Activated CD4-positive, alpha-beta T cell treated with anti-CD3 and anti-CD28 coated beads, Interleukin-2, amount 50 U/mL, for 16 hours (primary cell): ENCODE measurements at places on chromosomes 6 and 20.

- DNase-seq = no peak
Observed at GRCh38 chr20:44038681-44039123, 124.0 kb downstream of the TOX2 start.

DNA sequence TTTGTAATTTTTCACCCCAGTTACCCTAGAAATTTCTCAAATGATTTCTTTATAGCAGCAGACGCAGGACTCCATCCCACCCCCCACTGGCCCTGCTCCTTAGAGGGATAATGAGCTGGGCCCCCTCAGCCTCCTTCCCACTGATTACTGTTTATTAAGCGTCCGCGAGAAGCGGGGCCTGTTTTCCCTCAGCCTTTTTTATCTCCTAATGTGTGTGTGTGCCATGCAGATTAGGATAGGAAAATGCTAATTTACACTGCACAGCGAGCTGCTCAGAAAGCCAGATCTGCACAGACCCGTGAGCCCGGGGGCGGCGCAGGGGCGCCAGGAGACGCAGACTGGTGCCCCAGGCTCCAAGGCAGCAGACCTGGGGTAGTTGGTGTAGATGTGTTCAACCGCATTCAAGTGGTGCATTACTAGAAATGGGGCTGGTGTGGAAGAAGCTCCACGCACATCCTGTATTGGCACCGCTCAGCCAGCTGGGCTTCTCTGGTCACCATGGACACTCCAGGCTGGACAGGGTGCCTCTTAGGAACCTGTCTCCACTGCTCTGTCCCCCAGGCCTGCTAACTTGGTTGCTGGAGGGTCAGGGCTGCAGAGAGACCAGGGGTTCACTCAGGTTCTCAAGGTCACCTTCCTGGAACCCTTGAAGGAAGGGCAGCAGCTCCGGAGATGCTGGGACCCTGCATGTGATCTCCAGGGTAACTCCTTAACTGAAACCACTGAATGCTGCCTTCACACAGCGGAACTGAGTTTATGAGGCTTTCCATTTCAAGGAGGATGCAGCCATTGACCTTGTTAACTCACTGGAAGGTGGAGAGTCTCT lies 256.3 kb downstream of the ERMARD start:
- DNase-seq = no peak

DNA sequence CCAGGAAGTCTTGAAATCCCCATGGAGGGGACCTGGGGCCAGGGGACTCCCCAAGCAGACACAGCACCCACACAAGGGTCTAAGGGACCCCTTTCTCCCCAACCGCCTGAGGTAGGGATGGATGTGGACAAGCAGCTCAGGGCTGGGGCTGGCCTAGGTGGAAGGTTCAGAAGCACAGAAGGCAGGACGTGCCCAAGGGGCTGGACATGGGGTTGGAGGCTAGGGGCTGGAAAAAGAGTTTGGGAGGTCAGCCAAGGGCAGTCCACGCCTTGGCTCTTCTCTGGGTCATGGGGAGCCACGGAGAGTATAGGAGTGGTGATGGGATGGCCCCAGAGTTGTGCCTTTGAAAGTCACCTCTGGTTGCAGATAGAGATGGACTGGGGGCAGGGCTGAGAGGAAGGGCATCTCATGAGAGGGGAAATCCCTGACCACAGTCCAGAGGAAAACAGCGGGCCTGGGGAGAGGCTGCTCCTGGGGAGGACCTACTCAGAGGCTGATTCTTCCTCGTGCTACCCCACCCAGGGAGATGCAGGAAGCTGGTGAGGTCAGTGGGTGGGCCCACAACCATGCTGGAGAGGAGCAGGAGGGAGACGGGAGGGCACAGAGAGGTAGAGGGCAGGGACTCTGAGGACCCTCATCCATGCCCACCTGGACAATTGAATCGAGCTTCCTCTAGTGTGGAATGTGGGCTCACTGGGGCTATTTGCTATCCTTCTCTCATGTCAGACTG lies 2.5 kb upstream of the HSPA12B start:
- no peak for DNase-seq

DNA sequence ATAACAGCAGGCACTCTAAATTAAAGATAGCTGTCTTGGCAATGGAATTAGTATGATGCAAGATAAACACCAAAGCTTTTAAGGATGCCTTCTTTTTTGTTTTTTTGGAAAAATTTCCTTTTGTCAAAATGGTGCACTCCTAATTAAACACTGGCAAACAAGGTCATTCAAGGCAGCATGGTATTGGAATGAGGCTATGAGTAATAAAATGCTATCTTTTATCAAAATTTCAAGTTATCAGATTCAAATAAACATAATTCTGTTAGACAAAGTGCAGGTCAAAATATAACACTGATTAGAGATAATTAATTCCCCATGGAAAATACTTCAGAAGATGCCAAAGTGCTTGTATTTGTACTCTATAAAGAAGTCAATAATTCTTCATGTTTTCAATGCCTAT lies 514.1 kb downstream of the TENT5A start:
- DNase-seq = no peak

GRCh38 chr6:3388786-3389185 lies 68.1 kb downstream of the SLC22A23 start:
- DNase-seq = no peak

GRCh38 chr6:109073344-109074132 lies 21.1 kb downstream of the SESN1 start:
- peak; percentile 63 for DNase-seq

DNA sequence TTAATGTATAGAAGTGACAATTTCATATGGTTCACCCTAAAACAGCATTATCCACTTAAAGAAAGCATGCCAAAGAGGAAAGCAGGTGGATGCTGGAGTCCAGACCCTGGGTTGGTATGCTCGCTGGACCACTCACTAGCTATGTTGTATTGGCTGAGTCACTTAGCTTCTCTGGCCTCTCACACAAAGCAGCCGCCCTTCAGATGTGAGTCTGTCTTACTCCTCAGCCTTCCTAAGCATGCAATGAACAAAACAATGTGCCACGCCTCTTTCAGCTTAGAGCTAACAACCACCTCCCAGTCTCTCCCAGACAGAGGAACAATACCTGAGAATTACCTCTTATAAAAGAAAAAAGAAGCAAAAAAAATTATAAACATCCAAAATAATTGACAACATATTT lies 29.4 kb downstream of the SIM1 start:
- DNase-seq = no peak

DNA sequence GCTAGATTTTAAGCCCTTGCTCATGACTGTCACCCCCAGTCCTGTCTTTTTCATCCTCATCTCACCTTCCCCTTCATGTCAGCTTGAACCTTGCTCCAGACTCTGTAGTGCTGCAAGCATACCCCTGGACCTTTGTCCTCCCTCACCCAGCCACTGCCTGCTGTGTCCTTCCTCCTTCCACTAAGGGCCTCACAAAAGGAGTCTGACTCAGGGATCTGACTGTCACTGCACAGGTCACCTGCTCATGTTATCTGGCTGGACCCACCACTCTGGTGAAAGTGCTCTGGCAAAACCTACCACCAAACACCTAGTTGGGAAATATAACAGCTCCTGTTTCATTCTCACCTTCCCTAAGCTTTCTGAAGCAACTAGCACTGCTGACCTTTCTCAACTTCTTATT lies 151.4 kb downstream of the INSM1 start:
- no peak for DNase-seq

DNA sequence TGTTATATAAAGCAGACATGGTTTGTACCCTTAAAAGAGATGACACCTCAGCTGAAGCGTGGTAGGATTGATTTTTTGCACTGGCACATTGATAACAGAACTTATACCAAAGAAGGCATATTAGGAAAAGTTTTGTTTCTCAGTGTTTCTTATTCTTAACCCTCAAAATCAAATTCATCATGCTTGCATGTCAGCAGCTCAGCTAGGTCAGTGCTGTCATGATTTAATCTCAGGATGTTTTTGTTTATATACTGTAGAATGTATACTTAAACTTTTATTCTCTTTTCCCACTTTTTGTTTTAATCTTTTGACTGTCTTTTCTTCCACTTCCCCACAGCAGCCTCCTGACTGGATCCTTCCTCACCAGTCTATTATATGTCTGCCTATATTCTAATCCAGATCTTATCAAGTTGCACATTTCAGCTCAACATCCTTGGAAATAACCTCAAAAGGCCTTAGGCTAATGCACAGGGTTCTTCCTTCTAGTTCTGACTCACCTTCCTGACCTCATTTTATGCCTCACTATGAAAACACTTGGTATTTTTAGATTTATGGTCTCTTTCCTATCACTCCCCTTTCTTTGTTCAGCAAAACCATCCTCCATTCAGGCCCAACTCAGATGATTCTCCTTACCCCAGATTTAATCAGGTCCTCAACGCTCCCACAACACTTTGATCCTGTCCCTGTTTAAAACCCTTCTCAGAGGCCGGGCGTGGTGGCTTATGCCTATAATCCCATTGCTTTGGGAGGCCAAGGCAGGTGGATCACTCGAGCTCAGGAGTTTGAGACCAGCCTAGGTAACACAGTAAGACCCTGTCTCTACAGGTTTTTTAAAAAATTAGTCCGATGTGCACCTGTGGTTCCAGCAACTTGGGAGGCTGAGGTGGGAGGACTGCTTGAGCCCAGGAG lies 7.2 kb downstream of the HEBP2 start:
- DNase-seq = peak; percentile 77

GRCh38 chr6:70666706-70667105 lies 977 bp upstream of the SMAP1 start:
- DNase-seq = no peak

- no peak for DNase-seq
Observed at GRCh38 chr6:157440171-157440570, 59.2 kb downstream of the ZDHHC14 start.

DNA sequence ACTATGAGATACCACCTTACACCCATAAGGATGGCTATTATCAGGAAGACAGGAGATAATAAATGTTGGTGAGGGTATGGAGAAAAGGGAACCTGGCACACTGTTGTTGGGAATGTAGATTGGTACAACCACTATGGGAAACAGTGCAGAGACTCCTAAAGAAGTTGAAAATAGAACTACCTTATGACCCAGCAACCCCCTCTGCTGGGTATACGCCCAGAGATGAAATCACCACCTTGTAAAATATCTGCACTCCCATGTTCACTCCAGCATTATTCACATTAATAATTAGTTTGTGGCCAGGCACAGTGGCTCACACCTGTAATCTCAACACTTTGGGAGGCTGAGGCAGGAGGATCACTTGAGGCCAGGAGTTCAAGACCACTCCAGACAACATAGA lies 26.8 kb downstream of the ZBTB9 start:
- DNase-seq = no peak

DNA sequence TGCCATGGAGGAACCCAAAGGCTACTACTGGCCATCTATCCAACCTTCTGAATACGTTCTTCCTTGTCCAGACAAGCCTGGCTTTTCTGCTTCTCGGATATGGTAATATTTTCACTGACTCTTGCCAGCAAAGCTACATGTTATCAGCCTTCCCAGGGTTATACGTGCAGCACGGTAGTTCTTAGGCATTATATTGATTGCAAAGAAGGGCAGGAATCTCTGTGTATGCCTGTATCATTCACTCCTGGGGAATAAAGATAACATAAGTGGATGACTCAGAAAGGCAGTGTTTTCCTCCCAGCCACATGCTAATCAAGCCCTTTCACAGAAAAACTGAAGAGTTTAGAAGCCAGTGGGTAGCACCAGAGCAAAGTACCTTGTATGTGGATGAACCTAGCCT lies 98.7 kb downstream of the ADGRG6 start:
- DNase-seq = no peak

- no peak for DNase-seq
Observed at GRCh38 chr6:11279284-11279689, 46.8 kb upstream of the NEDD9 start.

DNA sequence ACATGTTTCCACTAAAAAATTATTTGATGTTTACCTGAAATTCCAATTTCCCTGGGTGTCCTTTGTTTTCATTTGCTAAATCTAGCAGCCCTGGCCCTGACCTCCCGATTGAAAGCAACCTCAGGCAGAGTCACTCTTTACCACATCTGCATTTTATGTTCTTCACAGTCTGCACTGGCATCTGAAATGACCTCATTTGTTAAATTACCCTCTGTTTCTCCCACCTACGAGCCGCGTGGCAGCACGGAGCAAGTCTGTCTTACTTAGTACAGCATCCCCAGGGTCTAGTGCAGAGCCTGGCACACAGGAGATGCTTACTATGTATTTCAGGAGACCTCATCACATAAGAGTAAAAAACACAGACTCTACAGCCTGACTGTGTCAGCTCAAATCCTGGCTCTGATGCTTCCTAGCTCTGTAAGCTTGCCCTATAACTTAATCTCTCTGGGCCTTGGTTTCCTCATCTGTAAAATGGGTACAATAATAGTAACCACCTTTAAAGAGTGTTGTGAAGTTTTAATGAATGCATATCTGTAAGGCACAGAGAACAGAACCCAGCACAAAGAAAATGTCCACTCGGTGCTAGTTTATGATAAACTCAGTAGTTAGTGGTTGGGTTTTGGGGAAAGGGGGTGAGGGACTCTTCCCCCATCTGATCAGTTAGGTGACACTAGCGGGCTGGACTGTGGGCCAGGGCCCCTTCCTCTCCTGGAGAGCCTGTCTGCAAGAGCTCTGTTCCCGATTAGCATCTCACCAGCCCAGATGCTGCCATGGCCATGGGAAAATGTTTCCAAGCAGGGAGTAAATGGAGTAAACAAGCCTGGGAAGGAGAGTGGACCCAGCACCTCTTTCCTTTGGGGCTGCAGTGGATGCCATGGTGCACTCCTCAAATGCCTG lies 88.2 kb downstream of the PREX1 start:
- DNase-seq = peak; percentile 71

- DNase-seq = peak; percentile 72
Observed at GRCh38 chr6:111367393-111368088, 115.5 kb downstream of the REV3L start.

DNA sequence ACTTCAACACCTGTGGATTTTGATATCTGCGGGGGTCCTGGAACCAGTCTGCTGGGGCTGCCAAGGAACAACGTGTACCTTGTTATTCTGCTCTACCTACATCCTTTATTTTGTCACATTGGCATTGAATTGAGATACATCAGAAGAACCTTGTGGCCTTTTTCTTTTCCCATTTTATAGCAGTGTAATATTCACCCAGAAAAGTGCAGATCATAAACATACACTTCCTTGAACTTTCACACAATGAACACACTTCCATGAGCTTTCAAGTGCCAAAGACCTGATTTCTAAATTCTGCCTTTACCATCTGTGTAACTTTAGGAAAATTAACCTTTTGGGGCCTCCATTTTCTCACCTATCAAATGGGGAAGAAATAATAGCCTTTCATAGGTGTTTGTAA lies 29.9 kb upstream of the RREB1 start:
- no peak for DNase-seq

GRCh38 chr20:9082741-9083140 lies 13.9 kb downstream of the PLCB4 start:
- DNase-seq = no peak

- DNase-seq = no peak
Observed at GRCh38 chr6:7493866-7494265, 47.6 kb upstream of the DSP start.

DNA sequence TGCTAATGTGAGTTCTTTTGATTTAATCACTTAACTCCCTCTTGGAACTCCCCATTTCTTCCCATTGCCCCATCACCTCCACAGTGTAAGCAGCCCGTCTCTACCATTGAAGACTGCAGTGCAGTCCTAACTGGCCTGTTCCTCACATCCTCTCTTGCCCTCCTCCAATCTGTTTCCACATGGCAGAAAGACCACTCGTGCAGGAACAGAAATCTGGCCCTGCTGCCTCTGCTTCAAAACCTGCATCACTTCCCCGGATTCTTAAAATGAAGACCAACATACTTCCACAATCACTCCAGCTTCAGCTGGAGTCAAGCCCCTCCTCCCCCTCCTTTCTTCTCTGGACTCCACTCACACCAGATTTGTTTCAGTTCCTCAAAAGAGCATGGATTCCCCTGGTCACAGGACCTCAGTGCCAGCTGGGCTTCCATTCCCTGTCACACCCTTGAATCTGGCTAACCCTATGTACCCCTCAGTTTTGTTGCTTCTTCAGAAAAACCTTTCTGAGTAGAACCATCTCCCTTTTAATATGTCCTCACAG lies 802.3 kb downstream of the MAFB start:
- DNase-seq = no peak
